ENCODE measurements at places on chromosomes 3 and 15.

GRCh38 chr3:10272977-10273376 is 19.8 kb downstream of the GHRL start:
- DNase-seq = no peak

GRCh38 chr3:171977860-171978259 is 61.5 kb upstream of the FNDC3B start:
- no peak for DNase-seq

DNA sequence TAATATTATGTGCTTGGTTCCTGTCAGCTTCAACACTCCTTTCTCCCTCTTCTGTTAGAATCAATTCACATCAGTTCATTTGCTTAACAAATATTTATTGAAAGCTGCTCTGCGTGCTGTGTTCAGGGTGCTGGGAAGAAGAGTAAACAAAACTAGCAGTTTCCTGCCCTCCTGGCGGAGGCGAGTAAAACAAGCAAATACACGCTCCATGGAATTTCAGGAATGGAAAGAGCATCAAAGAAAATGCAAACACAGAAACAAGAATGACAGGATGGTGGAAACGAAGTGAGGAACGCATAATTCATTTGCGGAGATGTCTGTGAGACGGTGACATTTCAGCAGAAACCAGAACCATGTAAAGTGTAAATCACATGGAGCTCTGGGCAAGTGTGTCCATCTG is 49.4 kb upstream of the SPTSSB start:
- DNase-seq = no peak

- no peak for DNase-seq
Measured at GRCh38 chr3:43363621-43364266, 77.4 kb downstream of the SNRK start.

GRCh38 chr3:39173318-39174125 is 18.9 kb downstream of the XIRP1 start:
- DNase-seq = no peak

- DNase-seq = no peak
Measured at GRCh38 chr15:52124270-52124880, 11.8 kb upstream of the BCL2L10 start.

GRCh38 chr3:8500319-8500988 is 1.2 kb upstream of the LMCD1 start:
- no peak for DNase-seq

- DNase-seq = no peak
Measured at GRCh38 chr15:64640146-64640871, 135.1 kb downstream of the RBPMS2 start.

- no peak for DNase-seq
Measured at GRCh38 chr15:69068157-69068556, 53.7 kb downstream of the NOX5 start.

DNA sequence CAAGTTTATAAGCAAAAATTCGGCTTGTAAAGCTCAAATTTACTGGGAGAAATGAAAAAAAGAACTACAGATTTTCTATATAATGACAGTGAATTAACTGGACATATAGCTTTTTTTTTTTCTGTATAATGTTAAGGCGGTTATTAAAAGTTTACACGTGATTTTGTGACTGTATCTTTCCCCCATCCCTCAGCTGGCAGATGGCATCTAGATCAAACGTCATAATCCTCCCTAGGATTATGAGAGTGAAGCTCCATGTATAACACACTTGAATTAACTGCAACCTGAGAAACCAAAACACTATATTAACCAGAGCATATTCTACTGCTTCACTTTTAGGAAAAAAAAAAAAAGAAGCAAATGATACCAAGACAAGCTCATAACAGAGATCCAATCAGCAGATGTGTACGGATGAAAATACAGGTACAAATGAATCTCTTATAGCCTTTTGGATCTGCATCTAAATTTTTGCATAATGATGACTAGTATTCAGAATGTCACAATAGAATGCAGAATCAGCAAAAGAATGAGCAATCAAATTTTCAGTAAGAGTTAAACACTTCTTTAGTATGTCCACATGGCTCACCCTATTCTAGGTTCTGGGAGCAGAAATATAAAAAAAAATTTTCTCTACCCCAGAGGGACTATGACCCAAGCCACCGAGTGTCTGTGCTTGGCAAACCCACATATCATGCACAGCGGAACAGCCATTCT is 12.4 kb downstream of the MOBP start:
- DNase-seq = no peak

- DNase-seq = no peak
Measured at GRCh38 chr15:49810720-49811119, 189.9 kb downstream of the DTWD1 start.

DNA sequence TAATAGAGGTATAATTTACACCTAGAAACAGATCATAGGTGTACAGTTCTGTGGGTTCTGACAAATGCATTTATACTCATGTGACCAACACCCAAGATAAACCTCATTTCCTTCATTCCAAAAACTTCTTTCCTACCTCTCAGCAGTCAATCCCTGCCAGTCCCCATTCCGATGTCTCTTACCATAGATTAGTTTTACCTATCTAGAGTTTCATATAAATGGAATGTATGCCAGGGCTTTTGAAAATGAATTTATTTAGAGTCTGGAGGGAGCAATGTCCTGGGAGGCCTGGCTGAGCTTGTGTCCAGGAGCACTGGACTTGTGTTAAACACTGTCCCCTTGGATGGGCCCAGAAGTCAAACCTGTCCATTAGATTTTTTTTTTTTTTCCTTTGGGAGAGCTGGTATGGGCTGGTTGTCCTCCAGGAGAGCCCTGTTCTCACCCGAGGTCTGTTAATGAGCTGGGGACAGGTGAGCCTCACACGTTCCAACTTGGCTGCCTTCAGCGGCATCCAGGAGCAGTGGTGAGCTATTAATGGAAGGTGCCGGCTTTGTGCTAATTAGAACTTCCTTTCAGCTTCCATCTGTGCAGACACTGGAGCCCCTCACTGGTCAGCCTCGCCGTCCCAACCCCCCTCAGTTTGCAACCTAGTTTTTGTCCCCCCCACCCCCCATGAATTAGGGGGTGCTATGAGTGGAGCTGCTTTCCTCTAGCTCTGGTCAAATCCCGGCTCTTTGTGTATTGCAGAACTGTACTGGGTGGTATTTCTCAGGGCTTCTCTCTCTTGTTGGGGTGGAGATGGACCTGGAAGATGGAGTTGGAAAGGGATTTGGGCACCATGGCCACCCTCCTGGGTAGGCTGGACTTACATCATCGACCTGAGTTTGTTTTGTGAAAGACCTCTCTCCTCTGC is 40.7 kb upstream of the POLG start:
- no peak for DNase-seq

GRCh38 chr3:98445949-98446406 is 17.0 kb upstream of the OR5K1 start:
- peak; percentile 35 for DNase-seq

GRCh38 chr3:32113981-32114545 is 7.6 kb downstream of the GPD1L start:
- DNase-seq = no peak

- no peak for DNase-seq
Measured at GRCh38 chr3:126312341-126312740, 44.9 kb downstream of the KLF15 start.

DNA sequence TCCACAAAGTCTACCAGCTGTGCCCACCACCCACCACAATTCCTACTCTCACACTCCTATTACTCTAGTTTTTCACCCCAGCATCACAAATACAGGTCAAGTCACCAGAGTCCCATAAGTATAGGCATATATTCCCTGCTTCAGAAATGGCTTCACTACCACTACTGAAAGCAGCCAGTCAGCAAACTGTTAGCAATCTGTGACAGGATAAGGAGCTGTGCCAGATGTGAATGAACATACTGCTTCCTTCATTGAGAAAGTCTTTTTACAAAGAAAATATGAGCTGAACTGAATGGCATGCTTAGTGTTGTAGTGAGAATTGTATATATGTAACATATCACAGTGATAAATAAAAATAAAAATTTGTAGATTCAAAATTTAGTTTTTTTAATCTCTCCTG is 76.8 kb downstream of the C3orf85 start:
- no peak for DNase-seq

DNA sequence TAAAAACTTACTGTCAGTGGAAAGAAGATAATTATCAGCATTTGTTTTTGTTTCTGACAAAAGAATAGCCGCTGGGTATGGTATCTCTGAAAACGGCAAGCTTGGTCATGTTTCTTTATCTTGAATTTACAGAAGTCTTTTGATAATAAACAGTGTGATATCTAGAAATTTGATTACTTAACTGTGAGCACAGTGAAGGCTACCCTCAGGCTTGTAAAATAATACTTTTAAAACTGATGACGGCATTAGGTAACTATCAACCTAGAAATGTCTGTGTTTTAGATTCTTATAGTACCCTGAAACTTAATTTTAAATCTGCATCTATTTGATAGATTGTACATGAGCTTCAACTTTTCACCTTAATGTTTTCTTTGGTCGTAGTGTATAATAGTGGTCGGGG is 43.4 kb downstream of the NSUN3 start:
- DNase-seq = no peak

DNA sequence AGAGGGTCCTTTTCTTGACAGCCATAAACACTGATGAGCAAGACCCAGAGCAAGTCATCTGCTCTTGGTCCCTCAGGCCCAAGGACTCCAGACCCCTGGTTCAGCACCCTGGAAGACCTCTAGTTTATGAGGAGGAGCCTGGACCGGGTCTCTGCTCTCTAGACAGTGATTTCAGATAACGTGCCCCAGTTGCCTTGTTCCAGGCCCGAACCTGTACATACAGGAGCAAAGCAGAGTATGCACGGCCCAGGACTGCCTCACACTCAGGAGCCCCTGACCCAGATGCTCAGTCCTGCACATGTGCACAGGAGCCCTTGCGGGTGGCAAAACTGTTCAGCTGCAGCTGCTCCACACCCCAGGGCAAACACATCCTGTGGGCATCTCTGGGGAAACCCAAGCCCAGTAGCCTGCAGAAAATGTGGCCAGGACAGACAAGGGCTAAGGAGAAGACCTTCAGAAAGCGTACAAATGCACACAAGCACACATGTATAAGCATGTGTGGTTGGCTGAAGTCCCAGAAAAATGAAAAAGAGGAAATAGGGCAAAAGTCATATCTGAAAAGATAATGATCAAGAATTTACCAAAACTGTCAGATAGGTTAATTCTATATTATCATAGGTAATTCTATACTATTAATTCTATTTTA is 59.9 kb upstream of the CORO2B start:
- DNase-seq = no peak

GRCh38 chr3:158961911-158962310 is 160.1 kb downstream of the MFSD1 start:
- no peak for DNase-seq

DNA sequence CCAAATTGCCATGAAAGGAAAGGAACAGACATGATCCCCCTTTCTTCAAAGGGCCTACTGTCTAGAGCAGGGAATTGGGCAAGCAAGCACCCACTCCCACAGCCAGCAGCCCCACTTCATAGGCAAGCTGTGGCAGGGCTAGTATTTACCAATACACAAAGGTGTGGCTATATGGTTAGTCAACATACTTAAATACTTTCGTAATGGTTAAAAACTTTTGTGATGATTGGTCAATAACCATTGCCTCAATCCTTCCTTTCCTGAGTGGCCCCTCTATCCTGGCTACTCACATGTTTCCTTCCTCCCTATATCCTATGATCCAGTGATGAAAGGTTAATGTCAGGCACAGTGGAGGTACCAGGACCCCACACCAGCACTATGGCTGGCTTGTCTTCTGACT is 30.1 kb upstream of the ARL8B start:
- DNase-seq = no peak

DNA sequence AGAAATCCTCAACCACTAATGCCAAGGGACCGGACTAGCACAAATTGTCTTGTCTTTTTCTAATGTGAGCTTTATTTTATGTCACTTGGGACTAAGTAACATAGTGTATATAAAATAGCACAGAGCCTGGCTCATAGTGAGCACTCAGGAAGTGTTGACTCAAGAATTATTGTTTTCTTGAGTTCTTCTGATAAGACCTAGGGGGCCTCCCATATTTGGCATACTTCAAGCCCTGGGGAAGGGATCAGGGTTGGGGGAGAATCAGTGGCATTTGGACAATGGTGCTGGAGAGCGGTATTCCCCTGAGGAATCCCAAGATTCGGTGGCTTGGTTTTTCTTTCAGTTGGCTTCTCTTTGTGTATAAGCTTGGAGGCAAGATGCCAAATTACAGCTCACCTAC is 19.4 kb downstream of the ZNF80 start:
- no peak for DNase-seq

DNA sequence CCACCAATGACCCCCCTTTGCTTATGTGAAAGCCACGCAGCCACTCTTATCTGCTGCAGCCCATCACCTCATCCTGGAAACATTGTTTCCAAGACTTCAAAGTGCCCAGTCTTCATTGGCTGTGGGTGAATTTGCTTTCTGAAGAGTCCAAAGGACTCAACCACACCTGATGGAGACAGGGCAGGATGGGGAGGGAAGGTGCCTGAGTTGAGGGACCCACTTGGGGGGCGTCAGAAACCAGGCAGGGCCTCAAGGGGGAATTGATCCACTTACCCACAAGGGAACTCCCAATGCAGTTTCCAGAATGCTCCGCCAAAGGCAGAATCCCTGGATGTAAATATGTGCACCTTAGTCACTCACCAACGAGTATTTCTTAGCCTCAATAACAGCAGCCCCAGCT is 147.9 kb upstream of the ATP2B2 start:
- DNase-seq = no peak

DNA sequence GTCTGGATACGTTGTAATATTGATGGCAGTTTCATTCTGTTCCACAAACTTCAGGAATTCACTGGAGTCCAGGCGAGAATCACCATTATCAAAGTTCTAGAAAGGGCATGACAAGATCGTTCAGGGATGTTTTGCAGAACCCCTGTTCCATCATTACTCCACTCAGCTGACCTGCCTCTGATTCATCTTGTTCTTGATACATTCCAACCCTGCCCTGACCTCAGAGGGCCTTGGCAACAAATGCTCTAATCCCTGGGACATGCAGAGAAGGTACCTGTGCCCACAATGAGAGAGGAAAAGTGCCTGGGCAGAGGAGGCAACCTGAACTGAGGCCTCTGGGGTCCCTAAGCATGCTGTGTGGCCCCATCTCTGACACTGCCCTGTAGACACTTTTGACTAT is 45.9 kb downstream of the FSTL1 start:
- DNase-seq = no peak

- no peak for DNase-seq
Measured at GRCh38 chr3:43769097-43769884, 78.6 kb downstream of the ABHD5 start.

All from GM12864 (cell line).